HT1080 (cell line): ENCODE measurements at places on chromosomes 5 and 9. TPM values are rescaled to one million over a fixed set of nuclear protein-coding genes. Genes with fewer than 3 reads are reported as not detected.

Gene SPINK4
- not detected in 2 replicates for total RNA-seq

Gene SLC45A2
- not detected in 2 replicates for total RNA-seq

Gene ITGA1
- total RNA-seq = 2.5 and 5.6 TPM in 2 replicates

Gene HACD4
- total RNA-seq = not detected in 2 replicates

Gene SEMA6A
- total RNA-seq = 0.11 and 0.37 TPM in 2 replicates

DNA sequence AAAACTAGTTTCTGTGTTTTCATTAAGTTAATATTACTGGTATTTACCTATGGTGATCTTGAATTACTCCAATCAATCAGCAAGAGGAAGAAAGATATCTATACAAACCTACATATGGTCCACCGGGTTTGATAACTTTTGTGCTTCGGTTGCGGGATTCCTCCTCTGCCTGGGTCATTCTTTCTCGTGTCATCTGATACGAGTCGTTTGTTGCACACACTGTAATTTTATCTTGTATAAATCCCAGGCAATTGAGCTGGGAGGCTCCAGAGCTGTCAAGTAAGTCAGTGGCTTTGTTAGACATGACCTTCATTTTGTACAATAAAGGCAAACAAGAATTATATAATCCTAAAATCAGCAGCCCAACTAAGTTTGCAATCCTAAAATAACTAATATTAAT is 48.0 kb downstream of the ELL2 start:
- DNase-seq = no peak

GRCh38 chr5:81842795-81843398 is 92.0 kb upstream of the SSBP2 start:
- no peak for DNase-seq

- no peak for DNase-seq
Measured at GRCh38 chr9:16000811-16001210, 448.0 kb downstream of the CCDC171 start.

DNA sequence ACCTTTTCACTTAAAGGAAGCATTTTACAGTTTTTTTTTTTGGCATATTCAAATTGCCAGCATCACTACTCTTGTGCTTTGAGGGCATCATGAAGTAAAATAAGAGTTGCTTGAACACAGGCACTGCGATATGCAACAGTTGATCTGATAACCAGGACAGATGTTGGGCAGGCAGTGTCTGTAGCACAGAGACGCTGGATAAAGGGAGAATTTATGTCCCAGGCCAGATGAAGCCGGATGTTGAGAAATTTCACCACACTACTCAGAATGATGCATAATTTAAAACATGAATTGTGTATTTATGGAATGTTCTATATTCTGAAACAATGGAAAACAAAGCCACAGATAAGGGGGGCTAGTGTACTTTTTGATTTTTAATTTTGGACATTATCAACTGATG is 71.4 kb downstream of the SLC12A2 start:
- DNase-seq = no peak

- no peak for DNase-seq
Measured at GRCh38 chr5:171739271-171739670, 46.3 kb upstream of the SMIM23 start.

- DNase-seq = no peak
Measured at GRCh38 chr5:45042283-45042682, 233.5 kb downstream of the MRPS30 start.

- DNase-seq = peak; percentile 29
Measured at GRCh38 chr9:25418974-25419373, 259.3 kb downstream of the TUSC1 start.

DNA sequence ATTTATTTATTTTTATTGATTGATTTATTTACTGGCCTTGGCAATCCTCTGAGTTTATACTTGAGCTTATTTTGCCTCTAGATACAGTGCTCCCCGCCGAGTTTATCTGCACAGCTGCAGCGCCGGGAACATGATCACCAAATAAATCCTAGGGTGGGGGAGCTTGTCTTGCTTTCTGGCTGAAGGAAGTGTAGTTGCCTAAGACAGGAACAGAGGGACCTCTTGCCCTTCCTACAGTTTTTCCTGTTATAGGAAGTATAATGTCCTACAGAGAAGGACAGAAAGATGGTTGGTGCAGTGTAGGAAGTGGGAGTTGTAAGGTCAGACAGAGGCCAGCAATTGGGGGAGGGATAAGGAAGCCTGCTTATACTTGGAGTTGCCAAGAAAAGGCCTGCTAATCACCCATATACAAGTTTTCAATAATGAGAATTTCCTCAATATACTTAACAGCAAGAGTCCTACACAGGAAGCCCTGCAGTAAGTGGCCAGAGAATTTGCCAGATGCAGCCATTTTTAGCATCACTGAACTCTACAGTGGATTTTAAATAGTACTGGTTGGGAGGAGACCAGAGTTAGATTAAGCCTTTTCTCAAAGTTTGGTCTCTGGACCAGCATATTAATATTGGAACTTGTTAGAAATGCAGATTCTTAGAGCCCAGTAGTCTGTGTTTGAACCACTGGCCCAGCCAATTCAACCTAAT is 7.7 kb downstream of the AOPEP start:
- no peak for DNase-seq

GRCh38 chr9:99253772-99254431 is 31.8 kb downstream of the SEC61B start:
- DNase-seq = peak; percentile 68

DNA sequence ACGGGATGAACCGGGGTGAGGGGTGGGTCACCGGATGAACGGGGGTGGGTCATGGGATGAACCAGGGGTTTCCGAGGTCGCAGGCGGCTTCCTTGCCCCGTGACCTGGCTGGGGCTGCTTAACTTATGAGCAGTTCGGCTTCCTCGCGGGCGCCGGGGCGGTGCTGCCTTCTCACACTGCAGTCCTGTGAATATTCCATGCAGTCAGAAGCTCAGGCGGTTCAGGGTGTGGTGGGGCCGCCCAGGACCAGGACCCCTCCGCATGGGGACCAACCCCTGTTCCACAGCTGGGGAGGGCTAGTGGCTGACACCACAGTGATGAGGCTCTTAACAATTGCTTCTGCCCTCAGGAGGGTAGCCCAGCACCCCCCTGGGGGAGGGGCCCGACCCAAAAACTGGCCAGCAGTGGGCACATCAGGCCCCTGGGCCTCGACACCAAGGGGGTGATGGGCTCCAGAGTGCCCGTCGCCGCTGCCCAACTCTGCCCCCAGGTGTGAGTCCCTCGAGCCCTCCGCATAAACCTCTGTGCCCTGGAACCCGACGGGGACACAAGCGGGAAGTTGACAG is 30.9 kb upstream of the SLC9A3 start:
- no peak for DNase-seq

- no peak for DNase-seq
Measured at GRCh38 chr9:135515083-135515951, 5.9 kb upstream of the LCN1 start.

DNA sequence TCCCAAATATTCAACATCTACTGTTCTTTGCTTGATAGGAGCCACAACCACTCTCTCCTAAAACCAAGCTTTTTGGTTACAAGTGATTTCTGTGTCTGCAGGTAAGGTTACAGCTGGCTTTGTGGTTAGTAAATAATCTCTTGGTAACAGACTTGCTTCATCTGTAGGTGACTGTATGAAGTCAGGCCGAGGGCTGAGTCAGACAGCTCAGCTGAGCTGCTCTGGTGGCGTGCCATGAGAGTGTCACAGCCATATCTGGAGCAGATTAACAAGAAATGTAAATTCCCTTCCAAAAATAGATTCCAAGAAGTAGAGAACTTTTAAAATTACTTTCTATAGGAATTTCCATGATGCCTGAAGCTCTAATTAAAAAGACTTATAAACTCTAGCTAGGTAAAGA is 23.7 kb upstream of the TAS2R1 start:
- DNase-seq = peak; percentile 78

- peak; percentile 21 for DNase-seq
Measured at GRCh38 chr5:90434116-90434714, 24.7 kb upstream of the CETN3 start.

DNA sequence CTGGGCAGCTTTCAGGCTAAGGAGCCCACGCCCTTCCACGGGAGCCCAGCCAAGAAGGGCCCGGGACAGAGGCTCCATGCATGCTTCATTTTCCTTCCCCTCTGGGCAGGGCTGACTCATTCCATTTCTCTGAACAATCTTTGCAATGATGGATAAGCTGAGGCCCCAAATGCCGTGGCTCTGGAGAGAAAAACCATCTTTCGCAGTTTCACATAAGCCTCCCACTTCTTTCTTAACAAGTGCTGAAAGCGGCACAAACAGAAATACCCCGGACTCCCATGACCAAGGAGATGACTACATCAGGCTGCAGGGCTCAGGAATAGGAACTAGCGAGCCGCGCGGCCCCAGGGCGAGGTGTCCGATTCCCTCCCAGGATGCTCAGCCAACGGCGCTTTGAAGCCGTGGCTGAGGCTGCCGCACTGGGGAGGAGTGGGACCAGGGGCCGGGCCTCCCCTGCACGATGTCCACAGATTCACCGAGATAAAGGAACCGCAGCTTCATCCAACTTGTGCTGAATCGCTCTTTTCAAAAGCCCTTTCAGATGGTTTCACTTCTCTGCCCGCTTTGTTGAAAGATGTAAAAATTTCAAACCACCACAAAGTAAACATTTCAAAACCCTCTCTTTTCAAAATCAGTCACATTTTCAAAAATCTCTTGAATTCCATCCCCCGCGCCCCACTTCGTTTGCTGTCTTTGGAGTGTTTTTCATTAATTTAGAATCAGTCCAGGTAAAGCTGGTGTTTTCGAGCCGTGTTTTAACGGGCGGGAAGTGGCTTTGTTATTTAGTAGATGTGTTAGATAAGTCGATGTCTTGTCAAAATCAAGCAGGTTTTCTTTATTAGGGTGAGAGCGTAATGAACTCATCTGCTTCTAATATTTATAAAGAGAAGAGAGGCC is 96.5 kb upstream of the LMX1B start:
- peak; percentile 74 for DNase-seq
